NCI-H2107 (cell line): ENCODE measurements at places on chromosomes 4 and X.

GRCh38 chr4:76016393-76016792 is 6.9 kb downstream of the CXCL10 start:
- DNase-seq = no peak

GRCh38 chr4:158302076-158302866 is 92.0 kb downstream of the TMEM144 start:
- no peak for DNase-seq

DNA sequence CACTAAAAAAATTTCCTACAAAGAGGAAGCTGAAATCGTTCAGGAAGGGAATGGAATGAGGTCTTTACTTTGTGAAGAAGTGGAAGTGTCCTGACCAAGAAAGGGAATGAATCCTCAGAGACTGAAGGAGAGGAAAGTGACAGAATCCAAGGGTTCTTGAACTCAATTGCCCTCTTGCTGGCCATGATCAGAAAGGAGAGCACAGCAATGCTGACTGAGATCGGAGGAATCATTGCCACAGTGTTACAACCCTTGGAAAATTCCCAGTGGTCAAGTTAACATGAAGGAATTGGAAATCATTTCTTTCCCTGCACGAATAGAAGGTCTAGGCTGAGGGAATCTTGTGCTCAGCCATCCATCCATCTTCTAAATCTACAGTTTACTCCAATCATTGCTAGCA is 190.0 kb upstream of the NEIL3 start:
- no peak for DNase-seq

DNA sequence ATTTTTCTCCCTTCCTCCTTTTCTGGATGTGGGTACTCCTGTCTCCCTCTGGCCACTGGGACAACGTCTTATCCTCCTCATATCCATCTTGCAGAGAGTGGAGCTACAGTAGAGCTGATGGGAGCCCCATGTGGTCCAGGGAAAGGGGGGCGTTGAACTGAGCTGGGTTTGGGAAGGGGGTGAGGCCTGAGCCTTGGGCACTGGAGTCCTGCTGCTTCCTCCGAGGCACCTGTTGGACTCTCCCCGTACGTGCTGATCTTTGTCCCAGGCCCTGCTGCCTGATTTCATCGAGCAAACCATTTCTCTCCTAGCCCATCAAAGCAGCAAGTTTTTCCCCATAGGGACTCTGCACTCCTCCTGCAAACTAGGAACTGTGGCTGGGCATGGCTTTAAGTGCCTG is 94.3 kb downstream of the STOX2 start:
- DNase-seq = no peak

- DNase-seq = no peak
Observed at GRCh38 chrX:121103381-121103780, 56.0 kb downstream of the GLUD2 start.

- DNase-seq = peak; percentile 13
Observed at GRCh38 chr4:184382189-184382846, 92.0 kb downstream of the IRF2 start.

GRCh38 chr4:47930971-47931804 is 16.8 kb upstream of the NFXL1 start:
- no peak for DNase-seq

- no peak for DNase-seq
Observed at GRCh38 chr4:75229806-75230570, 284.2 kb downstream of the RCHY1 start.

DNA sequence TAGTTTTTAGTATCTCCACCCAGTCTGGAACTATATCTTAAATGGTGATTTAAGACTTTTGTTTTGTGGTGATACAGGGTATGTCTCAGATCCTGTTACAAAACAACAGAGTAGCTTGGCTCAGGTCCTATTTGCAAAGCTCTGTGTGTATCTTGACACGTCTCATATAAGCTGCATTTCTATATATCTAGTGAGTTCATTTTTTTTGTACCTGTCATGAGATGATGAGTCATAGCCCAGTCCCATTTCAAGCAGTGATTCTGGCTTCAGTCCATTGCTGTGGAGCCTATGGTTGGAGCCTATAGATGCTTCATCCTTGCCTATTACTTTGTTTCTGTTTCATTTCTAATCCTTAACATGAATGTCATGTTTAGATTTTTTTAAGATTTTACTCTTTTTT is 23.0 kb downstream of the GRXCR1 start:
- no peak for DNase-seq
